Stimulated activated CD8-positive, alpha-beta memory T cell treated with anti-CD3 and anti-CD28 coated beads, Interleukin-15, amount 100 ng/mL, for 1 hour (primary cell): ENCODE measurements at places on chromosomes 2 and 18.

DNA sequence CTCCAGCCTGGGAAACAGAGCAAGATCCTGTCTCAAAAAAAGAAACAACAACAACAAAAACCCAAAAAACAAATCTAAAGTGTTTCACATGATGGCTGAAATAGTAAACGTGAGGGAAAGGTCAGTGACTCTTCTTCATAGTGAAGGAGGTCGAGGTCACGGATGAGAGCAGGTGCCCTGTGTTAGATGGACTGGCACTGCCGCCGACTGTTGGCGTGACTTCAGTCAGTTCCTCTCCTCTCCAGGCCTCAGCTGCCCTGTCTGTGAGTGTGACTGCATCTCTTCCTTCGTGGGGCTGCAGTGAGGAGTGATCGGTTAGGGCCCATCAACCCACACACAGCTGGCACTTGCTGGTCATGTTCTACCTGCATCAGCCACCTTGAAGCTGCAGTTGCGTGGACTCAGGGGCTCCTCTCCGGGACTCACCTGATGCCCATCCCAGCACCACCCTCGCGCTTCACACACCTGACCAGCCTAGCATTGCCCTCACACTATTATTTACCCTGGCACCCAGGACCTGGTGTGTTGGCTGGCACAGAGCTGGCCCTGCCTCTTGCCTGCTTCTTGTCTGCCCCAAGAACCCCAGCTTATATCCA lies 30.1 kb upstream of the TMEM87B start:
- DNase-seq = no peak

GRCh38 chr2:39380525-39381150 lies 56.4 kb downstream of the MAP4K3 start:
- DNase-seq = no peak

- no peak for DNase-seq
Observed at GRCh38 chr2:78865667-78866066, 159.8 kb upstream of the REG3G start.

GRCh38 chr18:12803069-12803936 lies 80.7 kb downstream of the PTPN2 start:
- no peak for DNase-seq

- no peak for DNase-seq
Observed at GRCh38 chr2:13103151-13103550, 386.4 kb downstream of the TRIB2 start.

DNA sequence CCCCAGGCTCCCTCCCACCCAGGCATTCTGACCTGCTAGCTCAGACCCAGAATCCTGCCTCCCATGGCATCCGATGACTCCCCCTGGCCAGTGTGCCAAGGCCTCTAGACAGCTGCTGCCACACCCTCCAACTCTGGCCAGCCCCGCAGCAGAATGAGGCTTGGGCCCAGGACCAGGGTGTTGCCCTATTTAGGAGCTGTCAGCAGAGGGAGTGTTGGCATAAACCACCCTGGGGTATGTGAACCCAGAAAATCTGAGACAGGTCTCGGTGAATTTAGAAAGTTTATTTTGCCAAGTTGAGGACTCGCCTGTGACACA lies 134.3 kb downstream of the KLHL29 start:
- DNase-seq = no peak

DNA sequence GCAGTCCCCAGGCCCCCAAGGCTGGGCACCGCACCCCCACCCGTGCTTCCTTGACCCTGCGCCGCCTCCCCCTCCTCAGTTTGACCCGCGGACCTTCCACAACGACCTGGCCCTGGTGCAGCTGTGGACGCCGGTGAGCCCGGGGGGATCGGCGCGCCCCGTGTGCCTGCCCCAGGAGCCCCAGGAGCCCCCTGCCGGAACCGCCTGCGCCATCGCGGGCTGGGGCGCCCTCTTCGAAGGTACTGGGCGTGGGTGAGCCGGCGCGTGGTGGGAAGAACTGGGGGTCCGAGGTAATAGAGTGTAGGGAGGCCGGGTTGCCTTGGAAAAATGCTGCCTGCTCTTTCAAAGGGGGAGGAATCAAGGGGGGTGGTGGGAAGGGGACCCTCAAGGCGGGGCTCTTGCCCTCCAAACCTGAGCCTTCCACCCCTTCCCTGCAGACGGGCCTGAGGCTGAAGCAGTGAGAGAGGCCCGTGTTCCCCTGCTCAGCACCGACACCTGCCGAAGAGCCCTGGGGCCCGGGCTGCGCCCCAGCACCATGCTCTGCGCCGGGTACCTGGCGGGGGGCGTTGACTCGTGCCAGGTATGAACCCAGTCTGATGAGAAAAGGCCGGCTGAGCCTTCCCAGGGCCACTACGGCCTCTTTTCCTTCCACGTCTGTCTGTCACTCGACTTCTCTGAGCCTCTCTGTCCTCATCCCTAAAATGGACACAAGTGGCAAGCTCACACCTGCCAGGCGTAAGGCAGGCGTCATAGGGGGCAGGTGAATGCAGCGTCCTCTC lies 2.6 kb downstream of the PRSS56 start:
- no peak for DNase-seq

DNA sequence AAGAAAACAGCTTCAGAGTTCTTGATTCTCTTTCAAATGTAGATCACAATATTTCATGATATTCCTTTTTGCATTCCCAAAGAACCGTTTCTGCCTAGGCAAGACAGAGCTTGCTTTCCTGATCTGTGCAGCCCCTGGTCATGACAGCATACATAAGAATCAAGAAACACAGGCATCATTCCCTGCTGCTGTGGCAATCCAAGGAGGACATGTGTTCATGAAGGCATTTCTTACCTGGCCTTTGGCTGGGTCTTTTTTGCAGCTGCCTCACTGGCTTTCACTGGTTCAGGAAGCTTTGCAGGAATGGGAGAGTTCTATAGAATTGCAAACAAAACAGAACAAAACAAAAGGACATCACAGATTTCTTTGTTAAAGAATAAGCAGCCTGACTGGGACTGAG lies 87.6 kb upstream of the NFU1 start:
- no peak for DNase-seq

GRCh38 chr2:192438239-192438638 lies 243.5 kb upstream of the TMEFF2 start:
- no peak for DNase-seq

- no peak for DNase-seq
Observed at GRCh38 chr2:175829741-175830140, 172.3 kb downstream of the LNPK start.

DNA sequence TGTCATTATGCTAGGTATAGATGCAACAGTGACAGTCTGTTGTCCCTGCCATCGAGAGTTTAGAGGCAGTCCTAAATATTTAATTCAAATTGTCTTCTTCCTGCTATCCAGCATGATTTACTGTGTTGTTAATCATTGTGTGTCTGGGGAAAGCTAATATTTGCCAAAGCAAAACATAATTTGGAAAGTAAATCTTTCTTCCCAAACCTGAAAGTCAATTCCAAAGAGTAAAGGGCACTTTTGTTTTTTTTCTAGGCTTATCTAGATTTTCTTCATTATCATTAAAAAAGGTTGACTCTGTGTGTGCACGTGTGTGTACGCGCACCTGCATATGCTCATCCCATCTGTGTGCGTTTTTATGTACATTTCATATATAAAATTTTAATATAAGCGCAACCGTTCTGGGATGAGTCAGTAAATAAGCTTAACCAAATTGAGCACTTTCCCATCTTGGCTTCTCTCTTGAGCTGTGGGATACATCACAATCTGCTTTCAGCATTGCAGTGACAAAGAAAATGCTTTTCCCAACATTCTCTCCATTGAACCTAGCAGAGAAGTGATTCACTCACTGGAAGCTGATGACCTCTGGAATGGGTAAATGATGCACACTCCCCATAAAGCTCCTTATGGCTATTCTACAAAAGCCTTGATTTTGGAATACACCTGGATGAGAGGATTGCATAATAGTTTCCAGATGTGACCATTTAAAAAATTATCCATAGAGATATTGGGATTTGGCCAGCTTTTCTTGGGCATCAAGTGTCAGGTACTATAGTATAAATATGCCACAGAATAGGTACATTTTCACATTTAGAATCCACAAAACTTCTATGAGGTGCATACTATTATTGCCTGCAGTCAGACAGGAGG lies 488.4 kb downstream of the ADCYAP1 start:
- no peak for DNase-seq

- DNase-seq = no peak
Observed at GRCh38 chr2:113711851-113712250, 44.6 kb downstream of the SLC35F5 start.

- DNase-seq = no peak
Observed at GRCh38 chr2:160301420-160301819, 101.3 kb upstream of the ITGB6 start.

GRCh38 chr2:46657042-46657504 lies 177.7 kb downstream of the TMEM247 start:
- no peak for DNase-seq

- DNase-seq = no peak
Observed at GRCh38 chr2:37125416-37125815, 31.4 kb downstream of the EIF2AK2 start.
